ENCODE measurements at places on chromosomes 2 and 18.

DNA sequence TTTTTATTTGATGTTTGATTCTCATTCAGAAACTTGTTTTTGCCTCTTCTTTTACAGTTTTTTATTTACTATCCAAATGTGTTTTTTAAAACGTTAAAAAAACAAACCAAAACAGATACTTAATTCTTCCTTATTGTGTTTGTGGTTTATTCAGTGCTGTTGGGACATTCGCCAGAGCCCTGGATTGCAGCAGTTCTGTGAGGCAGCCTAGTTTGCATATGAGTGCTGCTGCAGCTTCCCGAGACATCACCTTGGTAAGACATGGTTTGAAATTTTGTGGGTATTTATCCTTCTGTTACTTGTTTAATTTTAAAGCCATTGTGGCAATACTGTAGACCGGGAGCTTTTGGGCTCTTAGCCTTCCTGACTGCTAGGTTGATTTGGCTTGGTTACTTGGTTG, 91.2 kb downstream of the MTA3 start:
- no peak for DNase-seq

- peak; percentile 80 for DNase-seq
Measured at GRCh38 chr2:68441179-68441993, 25.7 kb downstream of the FBXO48 start.

GRCh38 chr2:240898108-240898730, 2.3 kb upstream of the MAB21L4 start:
- DNase-seq: no peak

DNA sequence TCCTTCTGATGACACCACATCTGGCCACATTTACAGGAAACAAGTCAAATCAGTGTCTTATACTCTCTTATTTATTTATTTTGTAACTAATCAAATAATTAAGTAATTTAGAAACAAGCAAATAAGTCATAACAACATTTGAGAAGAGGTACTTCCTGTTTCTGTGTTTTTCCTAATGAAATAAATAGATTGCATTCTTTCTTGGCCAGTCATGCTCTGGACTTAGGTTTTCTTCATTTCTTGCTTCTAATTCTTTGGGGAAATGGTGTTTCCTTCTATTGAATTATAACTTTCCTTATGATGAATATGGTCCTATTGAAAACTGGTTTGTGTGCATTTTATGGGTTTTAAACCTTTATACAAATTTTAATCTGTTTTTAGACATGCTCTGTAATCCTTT, 546.4 kb downstream of the LRRTM4 start:
- DNase-seq: no peak

GRCh38 chr2:181258720-181259119, 198.5 kb upstream of the ITGA4 start:
- DNase-seq: no peak

GRCh38 chr2:151114874-151115273, 146.8 kb downstream of the RBM43 start:
- DNase-seq: no peak

DNA sequence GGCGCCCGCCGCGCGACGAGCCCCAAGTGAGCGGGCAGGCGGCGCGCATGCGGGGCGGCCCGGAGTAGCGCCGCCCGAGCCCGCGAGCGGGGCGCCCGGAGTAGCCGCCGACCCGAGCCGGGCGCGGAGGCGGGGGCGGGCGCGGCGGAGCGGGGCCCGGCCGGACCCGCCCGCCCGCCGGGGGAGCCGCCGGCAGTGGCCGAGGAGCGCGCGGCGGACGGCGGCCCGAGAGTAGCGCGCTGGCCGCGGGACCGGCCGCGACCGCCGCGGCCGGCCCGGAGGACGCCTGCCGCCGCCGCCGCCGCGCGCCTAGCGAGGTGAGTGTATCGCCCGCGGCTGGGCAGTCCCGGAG, at the start of gene GALNT1:
TSS of gene GALNT1 (plus strand) at position 195 of the 352 bp plus-strand sequence. CDS start 72,923 bp downstream, outside the sequence.
- DNase-seq: no peak
